ENCODE measurements at places on chromosomes 3 and 15. TPM values are rescaled to one million over a fixed set of nuclear protein-coding genes. Genes with fewer than 3 reads are reported as not detected.

DNA sequence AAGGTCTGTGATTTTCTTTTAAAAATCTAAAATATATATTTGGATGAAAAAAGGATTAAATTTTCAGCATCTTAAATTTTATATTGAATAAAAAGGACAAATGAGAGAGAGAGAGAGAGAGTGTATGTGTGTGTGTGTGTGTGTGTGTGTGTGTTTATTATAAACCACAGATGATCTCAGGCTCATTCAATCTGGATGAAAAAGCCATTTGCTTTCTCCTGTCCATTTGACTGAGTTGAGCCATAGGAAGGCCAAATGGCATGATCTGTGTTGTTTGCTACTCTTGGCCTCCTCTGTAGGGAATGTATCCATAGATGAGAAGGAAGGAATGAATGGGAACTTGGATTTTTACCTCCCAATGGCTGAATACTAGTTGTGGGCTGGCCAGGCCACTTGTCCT, 92.5 kb upstream of the MEX3B start:
- peaks cover 5% of the 10 kb centered on the region for H3K4me1 ChIP-seq
- no peak overlapping the region for H3K4me3 ChIP-seq
- no peak overlapping the region for H3K27ac ChIP-seq
- H3K27me3 ChIP-seq, result no peaks in the 10 kb centered on the region
- peaks cover 55% of the 10 kb centered on the region for H3K36me3 ChIP-seq

DNA sequence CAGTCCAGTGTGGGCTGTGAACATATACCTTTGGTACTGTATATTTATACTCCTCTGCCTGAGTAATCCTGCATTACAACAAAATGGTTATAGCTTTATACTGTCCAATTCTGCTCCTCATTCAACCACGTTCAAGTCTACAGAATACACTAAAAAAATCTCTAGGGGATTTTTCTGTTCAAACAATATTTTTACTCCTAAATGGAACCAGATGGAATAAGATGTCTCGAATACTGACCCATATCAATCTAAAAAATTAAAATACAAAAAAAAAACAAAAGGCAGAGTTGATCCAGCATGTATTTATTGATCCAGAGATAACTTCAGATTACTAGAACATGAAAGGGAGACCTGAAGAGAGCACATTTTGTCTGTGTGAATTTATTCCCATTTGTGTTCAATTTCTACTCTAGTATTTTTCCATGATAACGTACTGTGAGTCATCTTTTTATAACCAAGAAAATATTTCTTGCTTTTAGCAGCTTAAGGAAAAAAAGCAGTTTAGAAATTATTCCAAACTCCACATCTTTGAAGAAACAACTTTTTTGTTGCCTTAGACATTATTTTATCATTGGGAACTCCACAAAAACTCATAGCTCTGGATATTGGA, 910.7 kb downstream of the TBL1XR1 start:
- no peaks in the 10 kb centered on the region for H3K36me3 ChIP-seq
- H3K4me1 ChIP-seq, result no peaks in the 10 kb centered on the region
- H3K27me3 ChIP-seq, result no peaks in the 10 kb centered on the region
- ATAC-seq, result no peak
- no peak overlapping the region for H3K4me3 ChIP-seq
- H3K27ac ChIP-seq, result no peak overlapping the region

- no peak for ATAC-seq
- no peaks in the 10 kb centered on the region for H3K4me1 ChIP-seq
- H3K27ac ChIP-seq, result no peak overlapping the region
- H3K27me3 ChIP-seq, result no peaks in the 10 kb centered on the region
- no peak overlapping the region for H3K4me3 ChIP-seq
- peaks cover 83% of the 10 kb centered on the region for H3K36me3 ChIP-seq
Measured at GRCh38 chr15:43872416-43873020, 45.7 kb downstream of the WDR76 start.

DNA sequence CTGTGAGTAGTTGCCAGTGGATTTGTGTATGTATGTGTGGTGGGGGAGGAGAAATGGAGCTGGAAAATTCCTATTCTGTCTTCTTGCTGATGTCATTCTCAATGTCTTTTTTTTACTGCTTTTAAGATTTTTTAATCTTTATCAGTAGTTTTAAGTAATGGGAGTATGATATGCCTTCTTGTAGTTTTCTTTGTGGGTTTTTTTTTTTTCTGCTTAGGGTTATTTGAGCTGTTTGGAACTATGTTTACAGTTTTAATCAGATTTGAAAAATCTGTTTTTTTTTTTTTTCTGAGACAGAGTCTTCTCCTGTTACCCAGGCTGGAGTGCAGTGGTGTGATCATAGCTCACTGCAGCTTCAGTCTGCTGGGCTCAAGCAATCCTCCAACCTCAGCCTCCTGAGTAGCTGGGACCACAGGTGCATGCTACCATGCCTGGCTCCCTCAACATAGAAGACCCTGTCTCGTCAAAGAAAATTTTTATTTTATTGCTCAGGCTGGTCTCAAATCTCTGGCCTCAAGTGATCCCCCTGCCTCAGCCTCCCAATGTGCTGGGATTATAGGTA, 37.1 kb downstream of the RPL39L start:
- no peaks in the 10 kb centered on the region for H3K27me3 ChIP-seq
- no peak for ATAC-seq
- peak overlapping the region; percentile 51 for H3K4me3 ChIP-seq
- no peaks in the 10 kb centered on the region for H3K36me3 ChIP-seq
- H3K27ac ChIP-seq, result peak overlapping the region; percentile 53

- ATAC-seq, result no peak
- H3K27me3 ChIP-seq, result no peaks in the 10 kb centered on the region
- no peak overlapping the region for H3K4me3 ChIP-seq
- H3K27ac ChIP-seq, result no peak overlapping the region
Measured at GRCh38 chr3:45425237-45425933, 37.0 kb downstream of the LARS2 start.

DNA sequence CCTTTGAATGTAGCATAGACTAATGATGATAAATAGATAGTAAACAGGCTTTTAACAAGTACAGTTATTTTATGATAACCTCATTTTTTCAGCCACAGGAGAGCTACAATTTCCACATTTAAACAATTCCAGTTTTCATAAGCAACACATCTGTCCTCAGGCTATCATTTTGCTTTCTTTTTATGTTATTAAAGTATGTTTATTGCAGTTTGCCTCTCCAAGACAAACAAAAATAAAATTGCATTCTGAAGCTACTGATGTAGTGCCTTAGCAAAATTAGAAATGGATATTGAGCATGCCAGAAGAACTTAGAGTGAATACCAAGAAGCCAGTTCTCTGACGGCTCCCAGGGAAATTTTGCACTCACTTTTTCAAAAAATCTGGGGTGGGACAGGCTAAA, 140.6 kb upstream of the ABHD17C start:
- H3K27me3 ChIP-seq, result peaks cover 33% of the 10 kb centered on the region
- no peaks in the 10 kb centered on the region for H3K4me1 ChIP-seq
- H3K36me3 ChIP-seq, result no peaks in the 10 kb centered on the region
- ATAC-seq, result no peak
- no peak overlapping the region for H3K27ac ChIP-seq

DNA sequence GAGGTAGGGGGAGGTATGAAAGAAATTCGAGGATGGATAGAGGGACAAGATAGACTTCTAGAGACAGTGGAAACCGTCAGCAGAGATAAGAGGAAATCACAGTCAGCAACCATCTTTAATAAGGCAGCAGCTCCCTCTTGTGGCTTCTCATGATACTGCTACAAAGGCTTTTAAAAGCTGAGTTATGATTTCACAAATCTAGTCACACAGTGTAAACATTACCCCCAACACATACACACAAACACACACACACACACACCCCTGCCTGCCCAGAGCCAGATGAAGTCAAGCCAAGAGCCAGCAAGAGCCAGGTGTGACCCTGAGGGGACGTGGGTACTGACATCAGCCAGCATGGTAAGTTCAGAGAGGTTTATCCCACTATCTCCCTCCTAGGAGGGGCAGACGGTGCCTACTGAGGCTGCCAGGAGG, 18.9 kb upstream of the TGM5 start:
- no peaks in the 10 kb centered on the region for H3K36me3 ChIP-seq
- H3K4me1 ChIP-seq, result peaks cover 5% of the 10 kb centered on the region
- ATAC-seq, result peak; percentile 57
- peaks cover 3% of the 10 kb centered on the region for H3K27me3 ChIP-seq

DNA sequence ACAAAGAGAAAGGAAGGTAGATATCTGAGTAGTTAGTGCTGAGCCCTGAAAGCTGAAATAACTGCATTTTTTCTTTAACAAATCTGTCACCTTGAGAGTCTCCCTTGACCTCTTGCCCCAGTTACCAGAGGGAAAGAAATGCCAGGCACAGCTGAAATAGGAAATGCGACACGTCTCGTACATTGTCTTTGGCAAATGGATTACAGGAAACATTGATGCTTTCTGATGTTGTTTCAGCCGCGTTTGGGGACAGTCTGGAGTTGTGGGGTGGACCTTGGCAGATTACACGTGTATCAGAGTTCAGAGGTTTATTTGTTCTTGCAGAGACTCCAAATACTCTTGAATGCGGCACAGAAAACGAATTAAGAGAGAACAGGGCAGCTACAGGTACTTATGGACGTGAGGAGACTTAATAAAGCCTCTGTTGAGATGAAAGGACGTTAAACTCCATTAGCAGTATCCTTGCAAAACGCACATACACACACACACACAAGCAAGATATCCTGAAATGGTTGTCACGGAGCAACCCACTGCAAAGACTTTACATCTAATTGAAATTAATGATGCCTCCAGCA, 272.8 kb upstream of the RORA start:
- no peaks in the 10 kb centered on the region for H3K4me1 ChIP-seq
- no peak overlapping the region for H3K4me3 ChIP-seq
- peaks cover 33% of the 10 kb centered on the region for H3K27me3 ChIP-seq
- no peaks in the 10 kb centered on the region for H3K36me3 ChIP-seq

CCDC13 gene
- total RNA-seq, result 0.24 TPM

PARP6 gene
- 81.0 TPM for total RNA-seq

TRIP4 gene
- total RNA-seq, result 26.7 TPM

THBS1 gene
- total RNA-seq, result 3.5 TPM

TPRA1 gene
- 23.1 TPM for total RNA-seq

LRRN1 gene
- not detected for total RNA-seq

All from activated T-helper 17 cell treated with anti-CD3 and anti-CD28 coated beads, Interleukin-2, amount 50 U/mL, for 72 hours (primary cell).